H7 (cell line): ENCODE measurements at places on chromosomes 13 and 19.

- peak; percentile 58 for DNase-seq
These were observed 5.6 kb downstream of the PTOV1 start for GRCh38 chr19:49856574-49857021.

- no peak for DNase-seq
These were observed 31.9 kb upstream of the ZNF83 start for GRCh38 chr19:52670046-52670445.

GRCh38 chr19:16111909-16112752, 442 bp downstream of the RAB8A start:
- DNase-seq, result no peak

DNA sequence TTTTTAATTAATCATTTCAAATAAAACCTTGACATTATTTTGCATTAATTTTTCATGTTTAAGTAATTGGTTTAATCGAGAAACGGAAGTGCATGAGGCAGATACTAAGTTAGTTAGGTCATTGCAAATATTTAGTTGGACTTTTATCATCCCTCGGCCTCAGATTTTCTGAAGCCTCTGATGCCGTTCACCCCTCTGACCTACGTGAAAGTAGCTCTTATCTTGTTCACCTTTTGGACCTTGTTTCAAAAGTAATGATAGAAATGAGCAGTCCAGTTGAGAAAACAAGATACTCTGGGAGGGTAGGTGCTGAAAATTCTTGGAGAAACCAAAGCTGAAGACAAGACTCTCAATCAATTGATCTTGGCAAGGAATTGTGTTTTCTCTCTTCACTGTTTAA, 23.0 kb downstream of the LAIR2 start:
- no peak for DNase-seq

DNA sequence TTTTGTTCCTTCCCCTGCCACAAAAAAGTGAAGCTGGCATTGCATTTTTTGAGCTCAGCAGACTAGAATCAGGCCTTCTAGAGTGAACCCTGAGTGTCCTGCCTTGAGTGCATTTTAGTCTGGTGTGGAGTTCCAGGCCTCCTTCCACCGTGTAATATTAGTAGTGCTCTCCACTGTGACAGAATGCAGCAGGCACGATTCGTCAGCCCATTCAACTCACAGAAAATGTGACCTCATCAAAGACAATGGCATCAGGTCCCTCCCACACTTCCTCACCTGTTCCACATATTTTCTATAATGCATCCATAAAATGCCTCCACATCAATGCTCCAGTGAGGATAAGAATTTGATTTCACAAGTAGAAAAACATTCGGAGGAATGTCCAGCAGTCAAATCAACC, 227.6 kb downstream of the FGF9 start:
- DNase-seq, result no peak

DNA sequence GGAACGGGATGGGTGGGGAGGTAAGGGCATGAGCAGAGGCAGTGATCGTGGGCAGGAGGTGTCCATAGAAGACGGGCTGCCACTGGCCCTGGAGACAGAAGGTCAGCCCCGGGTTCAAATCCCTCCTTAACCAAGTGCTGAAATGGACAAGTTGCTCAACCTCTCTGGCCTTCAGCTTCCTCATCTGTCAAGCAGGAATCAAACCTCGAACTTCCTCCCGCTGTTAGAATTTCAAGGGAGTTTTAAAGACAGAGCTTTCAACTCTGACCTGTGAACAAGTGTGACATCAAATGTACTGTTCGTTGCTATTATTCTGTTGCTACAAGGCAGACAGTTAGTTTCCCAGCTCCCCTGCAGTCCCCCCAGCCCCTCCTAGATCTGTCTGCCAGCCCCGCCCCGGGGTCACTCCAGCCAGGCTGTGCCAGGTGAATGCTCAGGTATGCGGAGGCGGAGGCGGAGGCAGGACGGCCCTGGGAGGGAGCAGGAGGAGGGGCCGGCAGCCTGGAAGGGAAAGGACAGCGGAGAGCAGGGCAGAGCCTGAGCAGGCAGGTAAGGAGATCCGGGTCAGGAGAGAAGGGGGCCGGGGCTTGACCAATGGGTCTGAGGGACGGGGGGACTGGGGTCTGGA, at the start of gene EPS8L1:
Gene EPS8L1 (plus strand): TSS at position 499 of the 628 bp plus-strand sequence. CDS start 576 bp downstream, outside the sequence.
- DNase-seq, result peak; percentile 93

GRCh38 chr13:44106266-44107152, 226.8 kb downstream of the LACC1 start:
- no peak for DNase-seq

DNA sequence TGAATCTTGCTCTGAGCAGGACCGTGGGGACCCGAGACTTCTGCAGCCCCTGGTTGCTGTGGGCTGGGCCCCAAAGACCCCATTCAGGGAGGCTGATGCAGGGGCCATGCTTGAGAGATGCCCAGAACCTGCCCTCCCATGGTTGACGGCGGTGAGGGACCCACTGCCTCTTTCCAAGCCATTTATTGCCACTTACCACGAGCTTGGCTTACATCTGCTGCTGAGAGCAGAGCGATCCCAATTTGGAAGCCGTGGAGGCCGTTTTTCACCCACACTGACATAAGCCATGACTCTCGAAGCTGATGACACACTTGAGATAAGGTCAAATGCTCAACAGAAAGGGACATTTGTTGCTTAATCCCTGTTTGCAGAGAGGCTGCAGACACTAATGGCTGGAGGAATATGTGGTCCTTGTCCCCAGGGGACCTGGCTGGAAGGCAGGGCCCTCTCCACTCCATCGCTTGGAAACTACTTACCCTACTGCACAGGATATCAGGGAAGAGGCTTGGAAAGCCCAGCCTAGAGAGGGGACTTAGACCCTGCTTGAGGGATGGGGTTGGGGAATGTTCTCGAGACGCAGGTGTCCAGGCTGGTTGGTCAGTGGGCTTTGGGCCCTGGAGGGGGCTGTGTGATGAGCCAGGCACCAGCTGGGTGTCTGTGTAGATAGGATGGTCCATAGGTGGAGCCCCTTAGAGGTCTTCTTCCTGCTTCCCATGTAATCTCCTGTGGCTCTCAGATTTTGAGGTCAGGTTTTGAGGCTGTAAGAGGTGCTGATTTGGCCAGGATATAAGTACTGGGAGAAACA, 15.3 kb downstream of the ZNF536 start:
- no peak for DNase-seq

DNA sequence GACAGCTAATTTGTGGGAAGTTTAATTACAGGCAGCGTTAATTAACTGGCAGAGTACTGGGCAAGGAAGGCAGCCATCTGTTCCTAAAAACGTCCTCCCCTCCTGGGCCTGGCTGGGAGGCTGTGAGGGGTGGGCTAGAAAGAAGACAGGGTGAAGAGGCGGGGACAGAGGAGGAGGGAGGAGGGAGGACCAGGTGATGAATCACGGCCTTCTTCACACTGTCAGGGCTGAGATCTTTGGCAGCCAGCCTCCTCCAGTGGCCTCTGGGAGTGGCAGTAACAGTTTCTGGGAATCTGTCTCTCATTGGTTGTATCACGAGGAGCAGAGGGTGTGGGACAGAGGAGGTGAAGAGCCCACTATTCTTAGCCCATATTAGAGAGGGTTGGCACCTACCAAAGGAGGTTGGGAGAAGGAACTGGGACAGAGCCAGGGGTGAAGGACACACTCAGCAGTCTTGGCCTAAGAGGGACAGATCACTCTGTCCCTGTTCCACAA, 9.6 kb upstream of the ZNRF4 start:
- no peak for DNase-seq

DNA sequence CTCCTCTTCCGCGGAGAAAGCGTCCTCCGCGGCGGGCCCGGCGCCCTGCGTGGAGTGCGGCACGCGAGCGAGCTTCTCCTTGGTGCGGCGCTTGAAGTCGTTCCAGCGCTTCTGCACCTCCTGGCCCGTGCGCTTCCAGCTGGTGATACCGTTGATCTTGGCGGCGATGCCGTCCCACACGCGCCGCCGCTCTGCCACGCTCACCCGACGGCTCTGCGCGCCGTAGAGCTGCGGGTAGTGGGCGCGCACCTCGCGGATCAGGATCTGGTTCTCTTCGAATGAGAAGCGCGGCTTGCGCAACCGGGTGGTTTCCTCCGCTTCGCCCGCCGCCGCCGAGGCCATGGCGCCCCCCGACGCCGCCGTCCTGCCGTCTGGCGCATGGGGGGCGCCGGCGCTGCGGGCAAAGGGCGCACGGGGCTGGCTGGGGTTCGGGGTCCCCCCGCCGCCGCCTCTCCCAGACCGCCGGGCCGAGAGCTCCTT, 941 bp downstream of the MYPOP start:
- peak; percentile 81 for DNase-seq

DNA sequence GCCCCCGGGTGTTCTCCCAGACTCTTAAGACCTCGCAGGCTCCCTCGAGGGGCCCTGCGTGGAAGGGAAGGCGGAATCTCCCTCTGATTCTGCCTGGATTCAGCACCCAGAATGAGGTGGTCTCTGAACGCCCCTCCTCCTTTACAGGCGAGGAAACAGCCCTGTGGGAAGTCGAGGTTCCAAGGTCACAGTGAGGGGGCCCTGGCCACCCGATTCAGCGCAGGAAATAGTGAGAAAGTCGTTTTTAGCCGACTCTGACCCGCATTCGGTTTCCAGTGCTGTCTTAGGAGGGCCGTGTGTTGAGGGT, 1.1 kb downstream of the BSG start:
- DNase-seq, result no peak

- peak; percentile 51 for DNase-seq
These were observed 204.0 kb upstream of the GPR12 start for GRCh38 chr13:26964278-26965250.

DNA sequence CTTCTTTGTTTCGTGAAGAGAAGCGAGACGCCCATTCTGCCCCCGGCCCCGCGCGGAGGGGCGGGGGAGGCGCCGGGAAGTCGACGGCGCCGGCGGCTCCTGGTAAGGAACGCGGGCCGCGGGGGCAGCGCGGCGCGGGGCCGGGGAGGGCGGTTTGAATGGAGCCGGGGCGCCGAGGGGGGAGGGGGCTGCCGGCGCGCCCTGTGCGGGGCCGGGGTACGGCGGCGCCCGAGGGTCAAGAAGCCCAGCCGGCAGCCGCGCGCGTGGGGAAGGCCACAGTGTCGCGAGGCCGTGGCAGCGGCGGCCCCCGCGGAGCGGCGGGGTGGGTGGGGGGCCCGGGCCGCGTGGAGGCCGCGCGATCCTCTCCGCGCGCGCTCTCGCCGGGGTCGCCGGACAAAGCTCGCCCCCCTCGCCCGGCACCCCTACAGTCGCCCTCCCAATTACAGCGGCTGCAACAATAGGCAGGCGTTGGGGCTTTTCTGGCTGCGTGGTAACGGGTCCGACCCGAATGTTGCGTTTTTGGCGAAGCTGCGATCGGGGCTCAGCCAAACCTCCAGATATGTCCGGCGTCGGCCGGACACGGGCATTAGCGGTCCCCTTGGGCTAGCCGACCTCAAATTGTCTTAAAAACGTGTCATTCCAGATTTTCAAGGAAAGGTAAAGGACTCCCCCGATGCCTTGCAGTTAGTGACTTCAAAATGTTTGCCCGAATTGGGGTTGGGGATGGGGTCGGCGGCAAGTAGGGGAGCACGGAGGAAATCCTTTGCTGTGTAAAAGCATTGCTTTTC, 437 bp downstream of the SMARCA4 start:
- DNase-seq, result peak; percentile 95

- DNase-seq, result peak; percentile 74
These were observed 26.6 kb downstream of the CBY2 start for GRCh38 chr13:45728759-45729158.

DNA sequence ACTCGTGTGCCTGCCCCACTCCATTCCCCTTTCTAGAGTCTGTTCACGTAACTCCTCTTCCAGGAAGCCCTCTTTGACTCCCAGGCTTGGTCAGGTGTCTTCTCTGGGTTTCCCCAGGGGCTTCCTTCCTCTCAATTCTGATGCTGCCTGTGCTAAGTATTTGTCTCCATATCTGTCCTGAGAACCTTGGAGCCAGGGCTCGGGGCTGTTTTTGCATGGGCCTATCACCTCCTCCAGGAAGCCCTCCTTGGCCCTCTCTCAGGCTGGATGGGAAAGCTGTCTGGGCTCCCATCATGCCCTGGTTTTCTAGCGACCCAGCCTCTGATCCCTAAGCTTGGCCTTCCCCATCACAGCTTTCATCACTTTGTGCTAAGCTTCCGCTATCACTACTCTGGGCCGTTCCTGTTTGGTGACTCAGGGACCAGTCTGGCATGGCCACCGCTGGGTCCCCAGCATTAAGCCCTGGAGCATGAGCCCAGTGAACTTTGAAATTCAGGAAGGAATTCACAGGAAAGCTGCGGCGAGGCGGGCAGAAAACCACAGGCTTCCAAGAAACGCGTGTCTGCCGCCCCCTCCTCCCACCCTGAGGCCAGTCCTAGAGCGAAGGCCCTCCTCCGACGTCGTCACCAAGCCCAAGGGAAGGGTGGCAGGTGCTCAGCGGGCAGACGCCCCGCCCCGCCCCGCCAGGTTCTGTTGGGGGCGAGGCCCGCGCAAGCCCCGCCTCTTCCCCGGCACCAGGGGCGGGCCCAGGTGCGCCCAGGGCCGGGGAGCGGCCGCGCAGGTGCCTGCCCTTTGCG, 486 bp upstream of the SPINT2 start:
- peak; percentile 100 for DNase-seq

- no peak for DNase-seq
These were observed 2316.2 kb upstream of the PCDH20 start for GRCh38 chr13:63731896-63732295.

- no peak for DNase-seq
These were observed 6.0 kb downstream of the AKT2 start for GRCh38 chr19:40279120-40279551.

GRCh38 chr13:92256211-92256610, 857.8 kb downstream of the GPC5 start:
- DNase-seq, result no peak

DNA sequence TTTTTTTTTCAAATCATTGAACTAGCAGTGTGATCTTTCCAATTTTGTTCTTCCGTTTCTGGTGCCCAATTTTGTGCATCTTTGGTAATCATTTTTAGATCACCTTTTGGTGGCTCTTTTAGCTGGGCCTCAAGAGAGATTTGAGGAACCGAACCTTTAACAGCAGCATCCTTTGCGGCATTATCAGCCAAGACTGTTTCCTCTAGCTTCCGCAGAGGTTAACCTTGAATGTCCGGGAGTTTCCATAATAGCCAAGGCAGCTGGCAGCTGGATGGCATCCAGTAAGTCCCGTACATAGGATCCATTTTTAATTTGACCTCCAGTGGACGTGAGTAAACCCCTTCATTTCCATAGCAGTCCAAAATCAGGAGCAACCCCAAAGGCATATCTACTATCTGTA, 9.6 kb downstream of the IRGC start:
- DNase-seq, result no peak

GRCh38 chr19:48879025-48879637, 6.9 kb downstream of the PPP1R15A start:
- no peak for DNase-seq
